ENCODE measurements at places on chromosomes 3 and 15. TPM values are rescaled to one million over a fixed set of nuclear protein-coding genes. Genes with fewer than 3 reads are reported as not detected.

DNA sequence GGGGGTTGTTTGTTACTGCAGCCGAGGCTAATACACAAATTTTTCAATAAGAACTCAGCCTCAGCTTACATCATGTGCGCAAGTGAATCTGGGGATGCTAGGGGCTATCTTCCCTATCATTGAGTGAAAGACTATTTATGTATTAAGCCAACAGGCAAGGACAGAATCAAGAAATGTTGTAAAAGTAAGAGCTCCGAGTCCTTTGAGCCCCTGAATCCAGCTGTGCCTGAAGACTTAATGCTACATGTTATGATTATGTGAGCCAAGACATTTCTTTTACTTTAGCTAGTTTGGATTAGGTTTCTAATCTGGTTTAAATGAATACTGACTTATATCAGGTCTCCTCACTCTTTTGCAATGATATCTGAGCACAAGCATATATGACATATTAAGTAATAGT lies 782.9 kb upstream of the CFAP20DC start:
- DNase-seq, result no peak

LRTM1 gene
- polyA plus RNA-seq, result not detected

DNA sequence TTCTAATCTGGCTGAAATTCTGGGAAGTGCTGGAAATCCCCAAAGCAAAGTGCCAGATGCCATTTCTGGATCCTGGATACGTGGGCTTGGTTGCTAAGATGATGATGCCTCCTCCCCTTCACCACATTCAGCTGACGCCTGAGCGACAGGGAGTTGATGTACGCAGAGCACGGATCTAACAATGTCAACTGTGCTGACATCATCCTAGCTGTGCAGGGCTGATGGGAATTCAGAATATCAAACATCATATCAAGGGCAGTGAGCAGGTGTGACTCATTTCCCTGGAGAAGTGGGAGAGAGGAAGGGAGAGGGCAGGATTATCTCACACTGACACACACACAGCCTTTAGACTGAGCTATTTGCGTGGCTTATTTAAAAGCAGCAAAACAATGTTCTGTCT lies 92.6 kb upstream of the ZBTB20 start:
- no peak for DNase-seq

DNA sequence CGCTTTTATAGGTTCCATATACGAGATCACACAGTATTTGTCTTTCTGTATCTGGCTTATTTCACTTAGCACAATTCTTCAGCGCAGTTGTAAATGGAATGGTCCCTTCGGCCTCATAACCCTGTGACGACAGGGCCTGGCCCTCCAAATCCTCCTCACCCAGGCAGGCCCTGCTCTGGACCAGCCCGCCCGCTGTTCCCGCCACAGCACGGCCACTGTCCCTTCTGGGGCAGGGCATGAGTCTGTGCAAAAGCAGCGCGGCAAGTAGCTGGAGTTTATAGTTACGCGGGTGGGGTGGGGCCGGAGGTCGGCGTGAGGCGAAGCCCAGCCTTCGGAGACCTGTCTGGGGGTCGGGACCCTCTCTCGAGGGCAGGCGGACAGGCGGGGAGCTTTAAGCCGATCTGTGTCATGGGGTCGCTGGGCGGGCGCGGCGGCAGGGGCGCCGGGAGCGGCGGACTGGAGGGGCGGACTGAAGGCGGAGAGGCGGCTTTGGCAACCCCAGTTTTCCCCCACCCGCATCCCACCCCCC lies 543 bp downstream of the ARPIN start:
- DNase-seq, result no peak

DNA sequence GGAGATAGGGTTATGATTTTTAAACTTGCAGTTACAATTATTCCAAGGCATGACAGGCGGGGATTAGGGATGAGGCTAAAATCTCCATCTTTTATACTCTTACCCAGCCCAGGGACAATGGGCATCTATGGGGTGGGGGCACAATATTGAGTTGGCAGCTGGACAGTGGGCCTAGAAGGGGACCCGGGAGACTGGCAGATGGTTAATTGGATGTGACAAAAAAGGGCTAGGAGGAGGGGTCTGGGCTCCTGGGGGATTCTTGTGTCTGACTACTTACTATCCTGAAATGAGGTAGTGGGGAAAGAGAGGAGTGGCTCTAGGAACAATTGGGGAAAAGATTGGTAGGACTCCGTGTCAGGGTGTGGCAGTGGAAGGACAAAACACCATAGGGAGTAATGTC lies 53.0 kb upstream of the ROPN1 start:
- DNase-seq, result no peak

SERINC4 gene
- 0.26 TPM for polyA plus RNA-seq

GUCA1C gene
- 0.47 TPM for polyA plus RNA-seq

FANCD2OS gene
- not detected for polyA plus RNA-seq

C3orf20 gene
- 0.09 TPM for polyA plus RNA-seq
